ENCODE measurements at places on chromosomes 3 and 15. TPM values are rescaled to one million over a fixed set of nuclear protein-coding genes. Genes with fewer than 3 reads are reported as not detected.
A peak's percentile ranks its signal among the peaks of the same experiment; 100 is the strongest.

DNA sequence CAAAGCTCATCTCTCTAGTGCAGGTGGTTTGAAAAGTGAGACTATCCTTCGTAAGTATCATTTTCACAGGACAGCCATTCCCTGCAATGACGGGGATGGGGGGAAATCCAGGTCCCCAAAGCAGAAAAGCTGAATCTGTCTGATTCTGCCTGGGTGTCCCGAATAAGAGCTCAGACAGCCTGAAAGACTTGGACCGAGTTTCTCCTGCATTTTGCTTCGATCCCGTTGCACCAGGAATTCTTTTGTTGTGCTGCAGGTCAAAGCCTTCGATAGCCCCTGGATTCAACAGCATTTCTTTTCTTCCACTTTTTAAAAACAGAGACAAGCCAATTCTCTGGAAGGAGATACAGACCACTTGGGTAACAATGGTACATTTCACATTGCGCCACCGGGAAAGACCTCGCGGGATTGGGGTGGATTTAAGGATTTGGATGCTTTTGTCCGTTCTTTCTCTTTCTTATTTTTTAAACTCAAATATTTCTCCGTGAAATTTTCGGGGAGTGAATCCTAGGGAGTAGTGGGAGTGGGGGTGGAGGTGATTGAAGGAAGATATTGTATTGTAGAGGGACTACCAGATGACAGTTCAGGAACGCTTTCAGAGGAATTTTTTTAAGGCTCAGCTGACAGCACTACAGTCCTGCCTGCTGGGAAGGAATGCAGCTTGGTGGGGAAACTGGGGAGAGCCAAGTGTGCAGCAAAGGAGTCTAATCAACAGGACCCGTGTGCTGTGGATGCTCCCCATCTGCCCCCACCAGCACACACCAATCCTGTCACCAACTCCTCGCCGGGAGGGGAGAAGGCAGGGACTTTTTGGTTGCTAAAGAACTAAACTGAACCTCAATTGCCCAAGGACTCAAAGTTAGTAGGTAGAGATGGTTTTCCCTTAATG, 2.6 kb downstream of the SLITRK3 start:
- no peaks in the 10 kb centered on the region for H3K36me3 ChIP-seq
- no peaks in the 10 kb centered on the region for H3K27me3 ChIP-seq
- no peak overlapping the region for H3K27ac ChIP-seq
- DNase-seq: no peak

GRCh38 chr3:78481050-78481449, 1286.7 kb downstream of the ROBO1 start:
- no peaks in the 10 kb centered on the region for H3K4me1 ChIP-seq
- H3K27me3 ChIP-seq: no peaks in the 10 kb centered on the region
- no peak overlapping the region for H3K4me3 ChIP-seq
- H3K27ac ChIP-seq: no peak overlapping the region
- no peaks in the 10 kb centered on the region for H3K36me3 ChIP-seq
- no peak for DNase-seq

RAB6B gene
- not detected for total RNA-seq

DNA sequence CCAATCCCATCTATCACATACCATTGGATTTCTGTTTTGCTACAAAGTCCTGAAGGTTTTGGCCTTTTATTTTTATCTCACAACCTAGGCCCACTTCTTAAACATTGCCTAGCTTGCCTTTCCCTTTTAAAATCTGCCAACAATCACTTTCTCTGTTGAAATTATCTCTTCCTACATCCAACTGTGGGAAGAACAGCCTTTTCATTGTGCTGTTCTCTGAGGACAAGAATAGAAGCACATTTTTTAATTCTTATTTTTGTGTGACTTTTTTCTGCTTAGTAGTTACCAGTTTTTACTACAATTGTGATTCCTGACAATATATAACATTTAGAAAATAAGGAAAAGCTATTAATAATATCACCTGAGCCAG, 159.2 kb downstream of the CNTN6 start:
- no peaks in the 10 kb centered on the region for H3K27me3 ChIP-seq
- H3K27ac ChIP-seq: no peak overlapping the region
- H3K4me1 ChIP-seq: no peaks in the 10 kb centered on the region
- H3K36me3 ChIP-seq: no peaks in the 10 kb centered on the region
- DNase-seq: no peak

DNA sequence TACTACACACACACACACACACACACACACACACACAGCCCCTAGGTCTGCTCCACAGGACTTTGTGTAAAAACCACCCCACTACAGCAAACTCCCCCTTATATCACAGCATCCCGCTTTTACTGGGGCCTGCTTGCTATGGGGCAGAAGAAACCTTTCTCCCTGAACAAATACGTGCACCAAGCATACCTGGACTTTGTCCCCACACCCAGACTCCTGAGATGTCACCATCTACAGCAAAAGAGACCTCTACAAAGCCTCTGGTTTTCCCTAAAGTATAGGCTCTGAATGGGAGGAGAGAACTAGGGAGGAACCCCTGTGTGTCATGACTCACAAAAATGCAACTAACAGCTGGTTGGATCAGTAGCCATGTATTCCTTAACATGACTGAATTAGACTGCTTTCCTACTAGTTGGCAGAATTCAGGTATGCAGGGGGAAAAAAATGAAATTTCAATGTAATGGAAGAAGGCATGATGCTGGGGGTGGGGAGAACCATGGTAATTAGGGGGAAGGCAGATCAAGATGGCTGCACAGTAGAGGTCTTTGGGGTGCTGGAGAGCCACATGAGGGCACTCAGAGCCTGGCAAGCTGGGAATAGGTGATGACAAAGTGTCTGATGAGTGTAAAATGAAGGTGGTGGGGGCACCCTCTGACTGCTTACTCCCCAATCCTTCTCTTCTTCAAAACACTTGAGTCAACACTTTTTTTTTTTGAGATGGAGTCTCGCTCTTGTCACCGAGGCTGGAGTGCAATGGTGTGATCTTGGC, 45.9 kb downstream of the DAPK2 start:
- H3K4me1 ChIP-seq: peaks cover 50% of the 10 kb centered on the region
- peak overlapping the region; percentile 49 for H3K27ac ChIP-seq
- no peak overlapping the region for H3K4me3 ChIP-seq
- no peaks in the 10 kb centered on the region for H3K36me3 ChIP-seq

- no peak overlapping the region for H3K27ac ChIP-seq
- H3K4me1 ChIP-seq: peaks cover 61% of the 10 kb centered on the region
- DNase-seq: no peak
- no peaks in the 10 kb centered on the region for H3K27me3 ChIP-seq
- H3K4me3 ChIP-seq: no peak overlapping the region
These were observed 3.1 kb downstream of the ABHD14B start for GRCh38 chr3:51970606-51971300.

- H3K27me3 ChIP-seq: no peaks in the 10 kb centered on the region
- H3K4me1 ChIP-seq: no peaks in the 10 kb centered on the region
- no peak overlapping the region for H3K27ac ChIP-seq
- no peaks in the 10 kb centered on the region for H3K36me3 ChIP-seq
- DNase-seq: peak; percentile 91
These were observed 9.2 kb upstream of the RBSN start for GRCh38 chr3:15108082-15108545.

GRCh38 chr3:64306745-64307144, 81.5 kb upstream of the PRICKLE2 start:
- H3K4me3 ChIP-seq: no peak overlapping the region
- H3K4me1 ChIP-seq: no peaks in the 10 kb centered on the region
- H3K27me3 ChIP-seq: no peaks in the 10 kb centered on the region
- H3K36me3 ChIP-seq: no peaks in the 10 kb centered on the region
- H3K27ac ChIP-seq: no peak overlapping the region
- no peak for DNase-seq

- H3K36me3 ChIP-seq: no peaks in the 10 kb centered on the region
- no peak overlapping the region for H3K4me3 ChIP-seq
- DNase-seq: peak; percentile 49
These were observed 55.2 kb downstream of the TBL1XR1 start for GRCh38 chr3:177141899-177142646.

ARL13B gene
- total RNA-seq: 17.7 TPM

DNA sequence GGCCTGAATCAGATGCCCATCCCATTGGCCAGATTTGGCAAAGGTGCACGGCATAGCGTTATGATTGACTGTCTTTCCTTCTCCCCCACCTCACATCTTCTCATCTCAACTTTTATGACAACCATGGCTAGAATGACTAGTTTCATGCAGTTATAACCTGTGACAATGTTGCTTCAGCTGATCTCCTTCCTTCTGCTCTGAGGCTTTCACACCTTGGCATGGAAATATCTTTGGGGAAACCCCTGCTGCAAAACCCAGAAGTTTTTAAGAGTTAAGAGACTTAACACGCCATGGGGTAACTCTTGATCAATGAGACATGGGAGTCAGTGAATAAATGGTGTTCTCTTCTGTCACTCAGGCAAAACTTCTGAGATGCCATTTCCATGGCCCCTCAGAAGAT, 290.7 kb upstream of the MDFIC2 start:
- H3K27me3 ChIP-seq: 0 out of 2 replicates have a peak, but pooled peaks cover 4% of the 10 kb centered on the region
- no peak for DNase-seq
- no peak overlapping the region for H3K4me3 ChIP-seq
- H3K4me1 ChIP-seq: no peaks in the 10 kb centered on the region

DNA sequence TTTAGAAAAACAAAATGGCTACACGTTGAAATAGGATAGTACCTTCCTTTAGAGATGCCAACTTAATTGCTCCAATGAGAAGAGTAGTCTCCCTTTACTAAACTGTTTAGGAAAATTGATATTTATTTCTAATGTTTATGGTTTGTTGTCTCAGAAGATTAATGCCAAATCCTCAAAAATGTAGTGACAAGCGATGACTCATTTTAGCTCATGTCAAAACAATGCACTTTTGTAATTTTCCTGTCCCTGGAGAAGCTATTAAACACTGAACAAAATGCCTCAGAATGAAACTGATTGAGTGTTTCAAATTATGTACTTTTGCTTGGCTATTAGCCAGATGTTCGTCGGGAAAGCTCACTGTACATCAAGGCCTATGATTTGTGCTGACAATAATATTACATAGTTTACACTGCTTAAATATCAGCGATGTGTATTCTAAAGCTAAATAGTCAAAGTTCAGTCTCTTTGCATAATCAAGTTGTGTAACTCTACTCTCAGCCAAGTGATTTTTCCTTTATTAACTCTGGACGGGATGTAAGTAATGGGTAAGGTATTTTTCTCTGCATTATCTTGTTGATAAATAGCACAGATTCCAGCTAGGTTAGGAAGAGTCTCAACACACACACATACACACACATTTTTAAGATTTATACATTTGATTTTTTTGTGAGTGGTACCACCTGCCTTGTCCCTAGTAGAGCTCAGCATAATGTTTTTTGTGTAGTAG, 83.7 kb downstream of the CMSS1 start:
- no peak for DNase-seq
- no peaks in the 10 kb centered on the region for H3K27me3 ChIP-seq
- no peak overlapping the region for H3K27ac ChIP-seq

- no peak overlapping the region for H3K27ac ChIP-seq
- no peak for DNase-seq
- H3K4me1 ChIP-seq: no peaks in the 10 kb centered on the region
- H3K27me3 ChIP-seq: no peaks in the 10 kb centered on the region
- no peaks in the 10 kb centered on the region for H3K36me3 ChIP-seq
These were observed 11.3 kb upstream of the TTBK2 start for GRCh38 chr15:42931702-42932486.

DNA sequence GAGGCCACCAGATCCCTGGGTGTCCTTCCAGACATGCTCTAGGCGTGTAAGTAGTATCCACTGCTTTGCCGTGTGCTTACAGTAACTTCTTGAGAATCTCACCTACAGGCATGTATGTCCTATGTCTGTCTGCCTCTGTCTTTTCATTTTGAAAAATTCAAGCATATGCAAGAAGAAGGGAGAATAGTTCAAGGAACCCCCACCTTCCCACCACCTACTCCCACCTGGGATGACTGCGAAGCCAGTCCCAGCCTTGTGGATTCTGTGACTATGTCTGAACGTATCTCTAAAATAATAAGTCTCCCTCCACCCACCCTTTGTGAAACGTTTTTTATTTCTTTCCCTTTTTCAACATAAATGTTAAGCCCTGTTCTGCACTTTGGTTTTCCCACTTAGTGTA, 15.0 kb downstream of the CHST13 start:
- no peak overlapping the region for H3K27ac ChIP-seq
- no peaks in the 10 kb centered on the region for H3K4me1 ChIP-seq
- H3K27me3 ChIP-seq: no peaks in the 10 kb centered on the region
- H3K4me3 ChIP-seq: no peak overlapping the region

C3orf20 gene
- not detected for total RNA-seq

FNDC3B gene
- 2.6 TPM for total RNA-seq

PTPRG gene
- 0.47 TPM for total RNA-seq

DNA sequence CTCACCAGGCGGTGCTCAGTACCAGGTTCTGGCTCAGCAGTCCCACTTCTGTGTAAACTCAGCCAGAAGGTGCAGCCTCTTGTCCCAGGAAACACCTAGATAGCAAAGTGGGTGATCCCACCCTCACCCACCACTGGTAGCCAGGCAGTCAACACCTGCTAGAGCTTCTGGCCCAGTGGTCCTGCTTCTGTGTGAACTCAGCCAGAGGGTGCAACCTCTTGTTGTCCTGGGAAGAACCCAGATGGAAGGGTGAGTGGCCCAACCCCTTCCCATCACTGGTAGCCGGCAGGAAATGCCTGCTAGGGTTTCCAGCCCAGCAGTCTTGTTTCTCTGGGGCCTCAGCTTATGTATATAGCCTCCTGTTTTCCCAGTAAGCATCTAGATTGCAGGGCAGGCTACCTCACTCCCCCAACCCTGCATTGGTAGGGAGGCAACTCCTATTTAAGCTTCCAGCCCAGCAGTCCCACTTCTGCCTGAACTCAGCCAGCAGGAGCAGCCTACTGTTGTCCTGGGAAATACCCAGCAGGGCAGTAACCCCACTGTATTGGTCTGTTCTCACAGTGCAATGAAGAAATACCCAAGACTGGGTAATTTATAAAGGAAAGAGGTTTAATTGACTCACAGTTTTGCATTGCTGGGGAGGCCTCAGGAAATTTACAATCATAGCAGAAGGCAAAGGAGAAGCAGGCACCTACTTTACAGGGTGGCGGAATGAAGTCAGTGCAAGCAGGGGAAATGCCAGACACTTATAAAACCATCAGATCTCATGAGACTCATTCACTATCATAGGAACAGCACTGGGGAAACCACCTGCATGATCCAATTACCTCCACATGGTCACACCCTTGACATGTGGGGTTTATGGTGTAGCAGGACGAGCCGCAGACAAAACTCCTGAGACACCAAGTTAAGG, 110.6 kb downstream of the DTWD1 start:
- no peak for DNase-seq
- no peak overlapping the region for H3K27ac ChIP-seq
- H3K36me3 ChIP-seq: no peaks in the 10 kb centered on the region
- H3K4me3 ChIP-seq: no peak overlapping the region
- no peaks in the 10 kb centered on the region for H3K4me1 ChIP-seq

DNA sequence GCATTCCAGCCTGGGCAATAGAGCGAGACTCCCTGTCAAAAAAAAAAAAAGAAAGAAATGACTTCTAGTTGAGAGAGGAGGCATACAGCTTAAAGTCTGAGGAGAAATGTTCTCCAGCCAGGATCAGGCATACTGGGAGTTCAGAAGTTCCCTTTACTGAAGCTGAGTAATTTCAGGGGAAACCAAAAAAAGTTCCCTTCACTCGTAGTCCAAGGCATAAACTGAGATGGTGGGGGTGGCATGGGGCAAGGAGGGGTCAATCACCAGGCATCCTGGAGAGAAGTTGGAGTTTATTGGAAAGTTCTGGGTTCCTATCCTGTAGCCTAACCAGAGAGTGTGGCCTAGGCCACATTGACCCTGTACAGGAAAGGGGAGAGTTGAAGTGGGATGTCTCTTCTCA, 5.9 kb downstream of the GPX1 start:
- no peak overlapping the region for H3K4me3 ChIP-seq
- H3K36me3 ChIP-seq: peaks cover 9% of the 10 kb centered on the region
- peaks cover 10% of the 10 kb centered on the region for H3K4me1 ChIP-seq
- no peak for DNase-seq
- H3K27ac ChIP-seq: no peak overlapping the region

Measured in Karpas-422 (cell line).